ENCODE measurements at places on chromosomes 1 and 21.
A peak's percentile ranks its signal among the peaks of the same experiment; 100 is the strongest.

DNA sequence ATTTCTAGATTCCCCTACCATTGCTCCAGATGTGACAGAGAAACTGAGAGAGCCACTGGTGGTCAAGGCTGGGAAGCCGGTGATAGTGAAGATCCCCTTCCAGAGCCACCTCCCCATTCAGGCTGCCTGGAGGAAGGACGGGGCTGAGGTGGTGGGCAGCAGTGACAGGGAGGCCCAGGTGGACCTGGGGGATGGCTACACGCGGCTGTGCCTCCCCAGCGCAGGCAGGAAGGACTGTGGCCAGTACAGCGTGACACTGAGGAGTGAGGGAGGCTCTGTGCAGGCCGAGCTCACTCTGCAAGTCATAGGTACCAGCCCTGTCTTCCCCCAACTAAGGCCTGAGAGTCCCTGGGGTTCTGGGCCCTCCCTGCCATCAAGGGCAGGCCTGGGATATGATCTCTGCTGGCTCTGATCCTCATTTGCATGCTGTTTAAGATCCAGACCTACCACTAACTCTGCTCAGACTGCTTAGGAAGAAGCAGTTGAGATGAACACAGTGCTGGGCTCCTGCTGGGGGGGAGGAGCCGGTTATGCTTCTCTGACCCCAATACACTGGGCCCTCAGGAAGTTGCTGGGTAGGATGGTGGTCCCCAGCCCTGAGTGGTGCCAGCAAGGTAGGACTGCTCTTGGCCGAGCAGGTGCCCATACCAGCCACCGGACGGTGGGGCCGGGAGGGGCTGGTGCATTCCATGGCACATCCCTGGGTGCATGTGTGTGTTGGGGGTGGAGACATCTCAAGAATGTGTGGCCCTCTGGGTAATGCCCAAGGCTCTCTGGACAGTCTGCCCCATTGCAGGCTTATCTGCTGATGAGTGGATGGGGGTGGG lies 25.1 kb downstream of the IGFN1 start:
- DNase-seq, result no peak

- DNase-seq, result no peak
Measured at GRCh38 chr1:89037186-89037585, 14.5 kb upstream of the GBP3 start.

DNA sequence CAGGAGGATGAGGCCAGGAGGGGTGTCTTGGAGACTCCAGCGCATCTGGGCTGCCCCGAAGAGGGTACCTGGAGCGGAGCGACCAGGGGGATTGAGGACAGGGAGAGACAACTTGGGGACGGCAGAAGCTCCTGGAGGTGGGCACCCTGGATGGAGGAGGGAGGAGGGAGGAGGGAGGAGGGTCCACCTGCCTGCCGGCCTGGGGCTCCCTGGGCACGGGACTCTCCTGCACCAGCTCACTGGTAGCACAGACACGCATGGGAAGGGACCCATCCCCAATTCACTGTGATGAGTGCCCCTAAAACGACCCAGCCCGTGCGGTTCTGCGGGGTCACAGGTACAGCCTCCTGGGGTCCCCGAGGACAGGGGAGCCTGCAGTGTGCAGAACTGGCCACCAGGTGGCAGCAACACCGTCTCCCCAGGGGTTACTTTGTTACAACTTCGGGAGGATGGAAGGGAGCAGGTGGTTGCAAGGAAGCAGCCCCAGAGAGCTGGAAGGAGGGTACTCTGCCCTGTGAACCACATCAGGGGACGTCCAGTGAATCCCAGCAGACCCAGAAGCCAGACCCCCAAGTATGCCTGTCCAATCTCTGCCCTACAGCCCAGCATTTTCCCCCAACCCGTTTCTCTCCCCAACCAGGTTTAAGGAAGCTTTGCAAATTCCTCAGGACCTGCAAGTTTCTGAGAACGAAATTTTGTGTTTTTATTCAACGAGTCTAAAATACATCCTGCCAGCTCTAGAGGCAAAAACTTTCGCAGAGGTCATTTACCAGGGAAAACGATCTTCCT lies 482.4 kb downstream of the NPHP4 start:
- DNase-seq, result peak; percentile 31

DNA sequence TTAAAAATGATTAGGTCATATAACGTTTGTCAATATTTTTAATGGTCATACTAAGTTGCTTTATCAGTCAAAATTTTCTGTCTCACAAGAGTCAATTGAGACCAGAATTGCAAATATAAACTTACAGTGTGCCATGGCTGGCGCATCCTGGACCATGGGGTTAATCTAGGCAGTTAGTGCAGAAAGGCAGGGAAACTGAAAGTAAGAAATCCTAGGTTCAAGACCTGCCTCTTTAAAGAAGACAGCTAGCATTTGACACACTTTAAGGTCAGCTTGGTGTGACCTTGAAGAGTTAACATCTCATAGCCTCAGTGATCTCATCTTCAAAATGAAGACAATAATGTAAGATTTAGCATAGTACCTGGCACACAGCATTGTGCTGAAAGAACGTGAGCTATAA lies 210.0 kb upstream of the DAB1 start:
- no peak for DNase-seq

DNA sequence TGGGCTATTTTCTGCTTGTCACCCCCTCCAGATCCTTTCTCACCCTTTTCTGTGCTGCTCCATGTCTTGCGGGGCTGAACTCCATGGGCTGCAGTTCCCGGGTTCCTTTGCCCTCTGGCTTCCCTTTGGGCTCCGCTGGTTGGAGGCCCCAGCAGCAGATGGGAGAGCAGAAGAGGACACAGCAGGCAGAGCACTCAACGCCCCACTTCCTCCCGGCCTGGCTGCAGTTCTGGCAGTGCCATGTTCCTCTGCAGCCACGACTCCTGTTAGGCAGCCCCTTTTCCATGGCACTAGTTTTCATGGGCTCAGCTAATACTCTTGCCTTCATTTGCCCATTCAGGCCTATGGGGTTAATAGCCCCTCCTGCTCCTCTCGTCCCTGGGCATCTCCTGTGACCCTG lies 127.1 kb downstream of the TENT5C start:
- DNase-seq, result no peak

DNA sequence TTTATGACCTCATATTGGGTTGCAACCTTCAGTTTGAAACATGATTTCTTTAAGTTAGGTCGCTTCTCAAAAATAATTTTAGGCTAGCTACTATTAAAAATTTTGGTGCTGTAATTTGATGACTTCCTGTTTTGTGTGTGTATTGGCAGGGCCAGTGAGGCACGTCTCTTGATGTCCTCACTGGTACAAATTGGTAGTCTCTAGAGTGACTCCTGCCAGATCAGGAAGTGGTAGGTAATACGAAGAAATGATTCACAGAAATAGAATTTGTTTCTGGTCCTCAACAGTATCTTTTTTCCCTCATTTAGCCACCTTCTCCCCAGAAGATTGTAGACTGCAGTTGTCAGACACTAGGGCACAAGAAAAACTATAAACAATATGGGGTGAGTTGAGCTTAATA lies 120.9 kb upstream of the KIAA1614 start:
- DNase-seq, result no peak

- DNase-seq, result no peak
Measured at GRCh38 chr1:165524639-165525285, 19.0 kb upstream of the LRRC52 start.

DNA sequence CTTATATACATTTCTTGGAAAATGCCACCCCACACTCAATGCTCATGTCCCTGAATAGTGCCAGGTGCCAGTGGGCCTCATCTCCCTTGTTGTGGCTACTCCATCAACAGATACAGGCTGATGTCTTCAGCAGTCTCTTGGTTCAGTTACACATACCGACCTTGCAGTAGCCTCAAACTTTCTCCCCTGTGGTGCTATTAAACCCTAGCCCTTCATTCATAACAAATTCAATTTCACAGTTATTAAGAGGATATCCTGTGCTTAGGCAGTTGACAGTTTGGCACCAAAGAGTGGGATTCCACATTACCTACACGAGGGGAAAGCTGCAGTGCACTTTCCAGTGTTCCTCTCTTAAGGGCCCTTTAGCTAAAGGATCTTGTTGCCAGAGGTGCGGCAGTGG lies 35.9 kb upstream of the CAMK1G start:
- no peak for DNase-seq

GRCh38 chr1:27504588-27505419 lies 14.8 kb upstream of the WASF2 start:
- DNase-seq, result no peak

GRCh38 chr1:167130829-167131510 lies 37.1 kb downstream of the STYXL2 start:
- DNase-seq, result peak; percentile 86

GRCh38 chr1:93616221-93616995 lies 65.2 kb downstream of the BCAR3 start:
- DNase-seq, result no peak

DNA sequence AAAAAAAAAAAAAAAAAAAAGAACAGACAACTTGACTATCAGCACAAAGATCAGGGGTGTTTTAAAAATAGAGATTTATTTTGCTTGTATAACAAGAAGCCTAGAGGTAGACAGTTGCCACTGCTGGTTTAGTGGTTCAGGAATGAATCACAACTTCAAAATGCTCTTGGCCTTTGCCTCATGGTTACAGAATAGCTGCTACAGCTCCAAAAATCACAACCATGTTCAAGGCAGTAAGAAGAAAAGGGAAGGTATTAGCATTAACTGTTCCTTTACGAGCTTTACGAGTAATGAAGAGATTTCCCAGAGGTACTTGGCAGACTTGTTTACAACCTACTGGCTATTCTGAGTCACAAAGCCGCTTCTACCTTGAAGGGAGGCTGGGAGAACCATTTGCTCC lies 52.5 kb upstream of the PPM1J start:
- no peak for DNase-seq

DNA sequence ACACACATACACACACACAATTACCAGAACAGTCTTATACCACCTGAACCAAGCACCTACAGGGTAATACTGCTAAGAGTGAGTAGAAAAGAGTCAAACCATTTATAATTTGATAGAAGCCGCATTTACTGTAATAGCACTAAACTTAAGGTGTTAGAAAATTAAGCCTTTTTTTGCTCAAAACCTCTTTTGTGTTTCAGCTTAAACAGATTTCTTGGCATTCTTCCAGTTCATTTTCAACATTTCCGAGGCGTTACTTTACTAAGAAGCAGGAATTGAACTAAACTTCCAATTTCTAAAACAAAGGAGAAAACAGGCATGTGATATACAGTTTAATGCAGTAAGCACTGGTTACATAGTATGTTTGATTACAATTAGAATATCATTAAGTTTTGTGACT lies 387.2 kb downstream of the NCAM2 start:
- no peak for DNase-seq

GRCh38 chr1:232186931-232187330 lies 443.0 kb downstream of the SIPA1L2 start:
- no peak for DNase-seq

GRCh38 chr1:224739303-224739996 lies 123.3 kb downstream of the CNIH3 start:
- no peak for DNase-seq

DNA sequence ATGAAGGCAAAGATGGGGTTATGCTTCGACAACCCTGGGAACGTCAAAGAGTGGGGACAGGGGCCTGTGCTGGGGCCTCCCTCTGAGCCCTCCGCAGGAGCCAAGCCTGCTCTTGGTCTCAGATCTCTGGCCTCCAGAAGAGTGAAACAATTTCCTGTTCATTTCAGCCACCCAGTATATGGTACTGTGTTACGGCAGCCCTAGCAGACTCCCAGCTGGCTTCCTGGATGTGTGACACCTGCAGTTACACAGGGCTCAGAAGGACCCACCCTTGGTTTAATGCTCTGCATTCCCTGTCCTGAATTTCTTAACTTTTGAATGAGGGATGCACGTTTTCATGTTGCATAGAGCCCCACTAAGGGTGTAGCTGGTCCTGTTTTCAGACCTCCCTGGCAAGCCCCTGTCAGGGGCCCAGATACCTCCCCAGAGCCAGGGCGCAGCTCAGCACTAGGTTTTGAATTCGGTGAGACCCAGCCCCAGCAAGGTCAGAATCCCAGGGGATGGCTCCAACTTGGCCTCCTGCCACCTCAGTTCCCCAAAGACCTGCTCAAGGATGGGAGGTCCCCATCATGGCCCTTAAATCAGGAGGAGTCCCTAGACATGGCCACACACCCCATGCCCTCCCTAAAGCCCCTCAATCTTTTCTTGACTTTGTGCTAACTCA lies 79.0 kb upstream of the IFFO2 start:
- no peak for DNase-seq

- DNase-seq, result no peak
Measured at GRCh38 chr21:16695074-16695473, 817.8 kb upstream of the CXADR start.

- DNase-seq, result no peak
Measured at GRCh38 chr1:78491451-78492071, 787 bp downstream of the PTGFR start.

- DNase-seq, result no peak
Measured at GRCh38 chr1:205313563-205314308, 7.8 kb downstream of the NUAK2 start.

DNA sequence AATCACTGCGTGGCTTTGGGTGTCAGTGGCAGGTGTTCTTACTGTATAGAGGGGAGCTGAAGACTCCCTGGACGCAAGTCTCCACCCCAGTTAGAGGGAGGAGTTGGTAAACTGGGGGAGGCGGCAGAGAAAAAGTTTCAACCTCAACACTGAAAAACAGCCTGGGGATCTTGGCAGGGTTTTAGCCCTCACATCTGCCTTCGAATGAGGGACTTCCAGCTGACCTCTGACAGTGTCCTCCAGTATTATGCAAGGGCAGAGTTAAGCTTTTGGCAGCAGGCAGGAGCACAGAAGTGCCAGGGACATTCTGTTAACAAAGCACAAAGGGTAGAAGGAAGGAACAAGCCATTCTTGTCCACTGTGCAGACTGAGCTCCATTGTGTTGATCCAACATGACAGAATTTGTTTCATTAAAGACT lies 41.2 kb upstream of the RAB4A start:
- no peak for DNase-seq

Data from CMK (cell line).